WTC11 (cell line): ENCODE measurements at places on chromosomes 13 and 19. TPM values are rescaled to one million over a fixed set of nuclear protein-coding genes. Genes with fewer than 3 reads are reported as not detected.

Gene TLE2
- total RNA-seq: 13.1 to 20.0 TPM (median 15.8 TPM) in 3 replicates

Gene ZNF549
- total RNA-seq: 8.8 to 9.7 TPM (median 9.2 TPM) in 3 replicates

Gene IGFL2
- total RNA-seq: not detected in 3 replicates

Gene ZNF737
- total RNA-seq: 15.6 to 20.2 TPM (median 16.2 TPM) in 3 replicates

Gene FFAR3
- total RNA-seq: not detected in 3 replicates

Gene CTXN1
- 41.5 to 48.2 TPM (median 44.3 TPM) in 3 replicates for total RNA-seq

Gene TSHZ3
- total RNA-seq: 21.4 to 22.3 TPM (median 21.6 TPM) in 3 replicates

Gene FAM216B
- not detected in 3 replicates for total RNA-seq

Gene KLK5
- 0.66 to 1.0 TPM (median 0.69 TPM) in 3 replicates for total RNA-seq

Gene ENOX1
- total RNA-seq: 0.09 to 0.26 TPM (median 0.16 TPM) in 3 replicates

Gene ABHD13
- total RNA-seq: 5.1 to 5.4 TPM (median 5.4 TPM) in 3 replicates

Gene IGFL1
- not detected in 3 replicates for total RNA-seq

DNA sequence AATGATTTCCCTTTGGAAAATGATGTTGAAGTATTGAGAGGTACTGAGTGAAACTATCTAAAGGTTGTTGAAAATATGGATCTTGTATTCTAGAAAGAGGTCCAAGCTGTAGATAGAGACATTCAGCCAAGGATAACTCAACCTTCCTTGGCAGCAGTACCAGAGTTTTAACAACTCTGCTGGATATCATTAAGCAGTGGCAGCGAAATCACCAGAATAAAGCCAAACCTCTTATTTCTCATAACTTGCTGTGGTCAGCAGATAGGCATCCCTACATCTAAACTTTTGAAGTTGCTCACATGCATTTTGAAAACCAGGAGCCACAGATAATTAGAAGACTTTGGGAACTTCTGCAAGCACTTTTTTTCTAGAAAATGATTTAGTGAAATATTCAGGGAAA lies 559.8 kb downstream of the IRS2 start:
- no peak for DNase-seq

DNA sequence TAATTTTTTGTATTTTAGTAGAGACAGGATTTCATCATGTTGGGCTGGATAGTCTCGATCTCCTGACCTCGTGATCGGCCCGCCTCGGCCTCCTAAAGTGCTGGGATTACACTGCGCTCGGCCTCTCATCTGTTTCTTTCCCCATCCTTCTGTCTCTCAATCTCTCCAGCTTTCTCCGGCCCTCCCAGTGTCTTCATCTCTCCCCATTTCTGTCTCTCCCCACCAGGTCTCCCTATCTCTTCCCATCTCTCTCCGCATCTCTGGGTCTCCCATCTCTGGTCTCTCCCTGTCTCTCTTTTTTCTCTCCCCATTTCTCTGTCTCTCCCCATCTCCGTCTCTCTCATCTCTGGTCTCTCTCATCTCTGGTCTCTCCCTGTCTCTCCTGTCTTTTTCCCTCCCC lies 12.2 kb upstream of the NFIX start:
- DNase-seq: no peak

DNA sequence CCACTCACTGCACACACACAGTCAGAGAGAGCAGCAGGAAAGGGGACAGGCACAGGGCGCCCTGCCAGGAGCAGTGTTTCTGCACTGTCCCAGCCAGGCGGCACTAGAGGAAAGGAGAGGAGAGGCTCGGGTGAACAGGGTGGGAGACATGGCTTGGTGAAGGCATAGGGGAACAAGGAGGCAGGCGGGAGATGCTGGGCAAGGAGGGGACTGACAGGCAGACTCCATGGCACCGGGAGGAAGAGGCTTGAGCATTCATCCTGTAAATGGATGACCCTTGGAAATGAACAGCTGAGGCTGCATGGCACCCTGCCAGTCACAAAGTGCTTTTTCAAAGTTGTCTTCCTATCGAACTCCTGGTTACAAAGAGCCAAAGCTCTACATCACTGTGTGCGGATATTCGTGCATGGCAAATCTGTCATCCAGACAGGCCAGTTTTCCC lies 22.4 kb downstream of the MED26 start:
- no peak for DNase-seq

GRCh38 chr13:109100705-109101304 lies 471.4 kb downstream of the MYO16 start:
- DNase-seq: no peak

DNA sequence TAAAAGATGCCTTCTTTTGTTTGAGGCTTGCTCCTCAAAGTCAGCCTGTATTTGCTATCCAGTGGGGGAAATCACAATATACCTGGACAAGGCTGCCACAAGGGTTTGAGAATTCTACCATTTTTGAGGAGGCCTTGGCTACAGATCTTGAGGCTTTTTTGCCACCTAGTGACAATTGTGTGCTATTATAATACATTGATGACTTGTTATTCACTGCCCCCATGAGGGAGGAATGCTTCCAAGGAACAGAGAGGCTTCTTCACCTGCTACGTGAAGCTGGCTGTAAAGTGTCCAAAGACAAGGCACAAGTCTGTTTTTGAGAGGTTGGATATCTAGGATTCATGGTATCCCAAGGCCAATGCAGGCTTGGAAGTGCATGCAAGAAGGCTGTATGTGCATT lies 72.5 kb downstream of the ZNF708 start:
- DNase-seq: peak; percentile 21

- DNase-seq: peak; percentile 71
Measured at GRCh38 chr19:29285878-29286277, 72.9 kb upstream of the UQCRFS1 start.

GRCh38 chr13:46495066-46495465 lies 57.9 kb upstream of the LRCH1 start:
- DNase-seq: no peak

GRCh38 chr13:110356362-110356761 lies 49.3 kb downstream of the COL4A2 start:
- DNase-seq: no peak

DNA sequence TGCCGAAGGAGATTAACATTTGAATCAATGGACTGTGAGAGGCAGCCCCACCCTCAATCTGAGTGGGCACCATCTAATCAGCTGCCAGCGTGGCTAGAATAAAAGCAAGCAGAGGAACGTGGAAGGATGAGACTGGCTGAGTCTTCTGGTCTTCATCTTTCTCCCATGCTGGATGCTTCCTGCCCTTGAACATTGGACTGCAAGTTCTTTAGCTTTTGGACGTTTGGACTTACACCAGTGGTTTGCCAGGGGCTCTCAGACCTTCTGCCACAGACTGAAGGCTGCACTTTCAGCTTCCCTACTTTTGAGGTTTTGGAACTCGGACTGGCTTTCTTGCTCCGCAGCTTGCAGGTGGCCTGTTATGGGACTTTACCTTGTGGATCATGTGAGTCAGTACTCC lies 14.7 kb downstream of the NHLRC3 start:
- DNase-seq: no peak

GRCh38 chr13:37070956-37071355 lies 11.5 kb upstream of the SUPT20H start:
- no peak for DNase-seq

DNA sequence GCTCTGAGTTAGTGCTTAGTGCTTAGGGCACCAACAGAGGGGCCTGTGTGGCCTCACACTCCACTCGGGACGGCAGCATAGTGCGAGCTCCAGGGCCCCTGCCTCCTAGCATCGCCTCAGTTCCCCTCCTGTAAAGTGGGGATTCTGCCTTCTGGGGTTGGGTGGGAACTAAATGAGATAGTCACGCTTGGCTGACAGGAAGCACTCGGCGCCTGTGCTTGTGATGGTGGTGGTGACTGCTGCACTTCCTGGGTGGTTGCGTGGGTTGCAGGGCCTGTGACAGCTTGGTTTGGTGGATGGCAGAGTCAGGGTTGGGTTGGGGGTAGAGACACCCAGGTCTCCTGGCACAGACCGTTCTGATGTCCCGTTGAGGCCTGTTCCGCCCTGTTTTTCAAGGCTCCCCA lies 7.7 kb downstream of the PLEKHF1 start:
- DNase-seq: no peak

GRCh38 chr13:36370108-36370429 lies 23.9 kb upstream of the SPART start:
- no peak for DNase-seq

GRCh38 chr19:4361152-4362046 lies 18.0 kb downstream of the MPND start:
- peak; percentile 52 for DNase-seq

- DNase-seq: no peak
Measured at GRCh38 chr13:43924549-43925245, 45.0 kb downstream of the LACC1 start.

- DNase-seq: no peak
Measured at GRCh38 chr13:104011505-104012241, 945.5 kb upstream of the SLC10A2 start.
